ENCODE measurements at places on chromosomes 7 and 10.

DNA sequence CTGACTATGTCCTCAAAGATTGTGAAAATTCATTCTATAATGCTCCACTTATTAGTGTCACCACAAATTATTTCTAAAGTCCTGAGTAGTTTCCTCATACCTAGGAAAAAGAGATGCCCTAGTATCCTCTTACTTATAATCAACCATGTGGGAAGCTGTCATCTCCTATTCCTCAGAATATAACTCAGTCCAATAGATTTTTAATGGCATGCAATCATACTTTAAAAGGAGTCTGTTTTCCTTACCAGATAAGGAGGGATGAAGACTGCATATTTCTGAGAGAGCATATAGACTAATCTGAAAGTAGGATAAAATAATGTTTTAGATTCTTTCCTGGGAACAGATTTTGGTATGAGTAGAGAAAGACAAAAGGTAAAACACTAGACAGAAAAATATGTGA, 727.7 kb upstream of the GRM3 start:
- no peak for DNase-seq

DNA sequence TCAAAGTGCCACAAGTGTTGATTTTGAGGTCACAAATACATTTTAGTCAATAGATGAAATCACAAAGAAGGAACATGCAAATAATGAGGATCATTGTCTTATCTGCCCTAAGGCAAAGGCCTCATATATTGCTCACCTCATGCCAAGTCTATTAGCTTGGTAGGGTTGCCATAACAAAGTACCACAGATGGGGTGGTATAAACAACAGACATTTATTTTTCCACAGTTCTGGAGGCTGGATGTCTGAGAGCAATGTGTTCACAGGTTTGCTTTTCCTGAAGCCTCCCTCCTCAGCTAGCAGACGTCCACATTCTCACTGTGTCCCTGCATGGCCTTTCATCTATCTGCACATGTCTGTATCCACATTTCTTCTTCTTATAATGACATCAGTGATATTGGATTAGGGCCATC, 59.6 kb downstream of the RELN start:
- no peak for DNase-seq

DNA sequence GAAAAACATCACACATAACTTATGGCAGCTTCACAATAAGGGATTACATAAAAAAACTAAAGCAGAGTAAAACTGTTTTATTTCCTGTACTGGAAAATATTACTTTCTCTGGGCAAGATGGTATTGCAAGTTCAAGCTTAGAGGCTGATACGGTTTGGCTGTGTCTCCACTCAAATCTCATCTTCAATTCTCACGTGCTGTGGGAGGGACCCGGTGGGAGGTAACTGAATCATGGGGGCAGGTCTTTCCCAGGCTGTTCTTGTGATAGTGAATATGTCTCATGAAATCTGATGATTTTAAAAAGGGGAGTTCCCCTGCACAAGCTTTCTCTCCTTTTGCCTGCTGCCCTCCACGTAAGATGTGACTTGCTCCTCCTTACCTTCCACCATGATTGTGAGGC, 5.1 kb upstream of the LRRC27 start:
- no peak for DNase-seq

GRCh38 chr10:116538456-116538855, 7.3 kb upstream of the PNLIP start:
- DNase-seq, result no peak

DNA sequence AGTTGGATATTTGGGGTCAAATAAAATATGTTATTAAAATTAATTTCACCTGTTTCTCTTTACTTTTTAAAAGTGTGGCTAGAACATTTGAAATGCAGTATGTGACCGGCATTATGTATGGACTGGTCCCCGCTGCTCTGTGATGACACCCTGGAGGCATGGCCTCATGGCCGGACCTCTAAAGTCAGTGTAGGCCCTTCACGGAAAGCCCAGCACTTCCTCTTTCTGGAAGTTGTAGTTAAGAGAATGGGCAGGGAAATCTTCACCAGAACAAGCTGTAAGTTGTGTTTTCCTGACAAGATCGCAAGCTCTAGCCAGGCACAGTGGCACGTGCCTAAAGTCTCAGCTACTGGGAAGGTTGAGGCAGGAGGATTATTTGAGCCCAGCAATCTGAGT, 38.3 kb upstream of the SRGN start:
- DNase-seq, result peak; percentile 46

- DNase-seq, result no peak
Measured at GRCh38 chr7:153891990-153892389, 160.2 kb upstream of the DPP6 start.

GRCh38 chr10:88385601-88386203, 197.4 kb downstream of the RNLS start:
- DNase-seq, result peak; percentile 98

DNA sequence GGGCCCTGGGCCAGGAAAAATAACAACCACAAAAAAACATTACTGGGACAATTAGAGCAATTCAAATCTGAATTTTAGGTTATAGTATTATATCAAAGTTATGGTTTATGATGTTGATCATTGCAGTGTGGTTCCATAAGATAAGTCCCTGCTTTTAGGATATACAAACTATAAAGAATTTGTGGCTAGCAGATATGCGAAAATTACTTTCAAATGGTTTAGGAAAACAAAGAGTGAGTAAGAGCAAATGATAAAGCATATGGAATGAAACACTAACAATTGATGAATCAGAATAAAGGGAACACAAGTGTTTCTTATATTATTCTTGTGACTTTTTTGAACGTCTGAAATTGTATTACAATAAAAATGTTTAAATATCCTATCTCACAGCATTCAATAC, 64.4 kb upstream of the HECTD2 start:
- no peak for DNase-seq

DNA sequence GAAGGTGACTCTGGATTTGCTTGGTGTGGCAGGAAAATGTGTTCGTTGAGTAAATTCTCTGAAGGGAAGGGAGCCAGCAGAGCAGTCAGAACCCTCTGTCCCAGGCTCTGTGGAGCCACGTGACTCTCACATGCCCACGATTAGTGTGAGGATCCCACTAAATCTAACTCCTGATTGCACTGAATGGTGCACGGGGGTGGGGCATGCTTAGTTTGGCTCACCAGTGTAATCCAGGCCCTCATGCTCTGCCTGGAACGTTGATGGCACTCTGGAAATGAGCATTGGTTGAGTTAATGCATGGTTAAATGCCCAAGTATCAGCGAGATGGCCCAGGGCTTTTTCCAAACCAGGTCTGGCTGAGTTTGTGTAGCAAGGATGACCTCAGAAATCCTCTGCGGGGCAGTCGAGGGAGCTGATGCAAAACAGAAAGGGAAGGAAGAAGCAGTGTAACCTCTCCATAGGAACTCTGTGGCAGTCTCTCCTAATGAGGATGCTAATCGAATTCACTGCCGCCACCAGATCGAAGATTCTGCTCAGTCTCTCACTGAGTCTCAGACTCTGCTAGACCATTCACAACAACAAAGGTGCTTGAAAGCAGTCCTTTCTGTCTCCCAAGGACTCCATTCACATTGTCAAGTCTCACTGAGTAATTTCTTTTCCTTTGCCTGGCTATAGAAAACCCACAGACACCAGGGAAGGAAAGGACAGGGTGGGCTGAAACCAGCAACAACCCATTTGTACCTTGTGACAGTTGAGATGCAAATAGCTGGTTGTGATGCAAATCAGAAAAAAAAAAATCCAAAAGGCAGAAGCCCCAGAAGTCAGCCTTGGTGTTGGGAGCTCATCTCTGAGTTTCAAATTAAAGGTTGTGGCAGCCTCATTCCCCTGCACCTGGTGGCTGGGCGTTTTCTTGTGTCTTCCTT, 98.1 kb downstream of the C10orf105 start:
- no peak for DNase-seq

DNA sequence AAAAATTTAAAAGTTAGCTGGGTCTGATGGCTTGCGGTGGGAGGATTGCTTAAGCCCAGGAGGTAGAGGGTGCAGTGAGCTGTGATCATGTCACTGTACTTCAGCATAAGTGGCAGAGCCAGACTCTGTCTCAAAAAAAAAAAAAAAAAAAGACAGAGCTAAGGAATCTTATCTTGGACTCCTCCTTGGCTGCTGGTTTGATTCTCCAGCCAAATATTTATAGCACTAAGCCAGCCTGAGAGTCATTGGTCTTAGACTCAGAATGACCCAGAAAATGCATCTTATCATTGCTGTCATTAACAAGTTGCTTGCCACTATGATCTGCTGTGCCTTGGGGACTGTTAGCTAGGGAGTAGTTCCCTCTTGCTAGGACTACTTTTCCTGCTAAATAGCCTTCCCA, 164.7 kb downstream of the GNAT3 start:
- DNase-seq, result no peak

GRCh38 chr7:1096156-1097119, 8.5 kb downstream of the GPER1 start:
- no peak for DNase-seq

- DNase-seq, result peak; percentile 70
Measured at GRCh38 chr10:23742368-23742767, 303.5 kb downstream of the OTUD1 start.

DNA sequence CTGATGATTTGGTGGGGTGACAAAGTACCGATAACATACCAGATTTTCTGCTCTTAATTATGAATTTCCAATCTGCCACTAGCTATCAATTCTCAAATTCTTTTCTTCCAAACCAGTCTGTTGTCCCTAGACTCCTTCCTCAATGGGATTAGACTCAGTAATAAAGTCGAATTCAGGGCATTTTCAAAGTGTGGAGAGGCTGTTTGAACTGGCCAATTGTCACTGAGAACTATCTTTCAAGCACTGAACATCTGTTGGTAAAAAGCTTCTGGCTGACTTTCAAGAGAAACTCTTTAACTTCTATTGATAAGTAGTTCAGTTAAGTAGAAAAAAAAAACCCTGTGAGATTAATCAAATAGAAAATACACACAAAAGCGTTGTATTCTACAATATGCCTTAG, 108.9 kb downstream of the SAMD9 start:
- DNase-seq, result no peak

- no peak for DNase-seq
Measured at GRCh38 chr10:103767756-103768155, 87.6 kb downstream of the SH3PXD2A start.

DNA sequence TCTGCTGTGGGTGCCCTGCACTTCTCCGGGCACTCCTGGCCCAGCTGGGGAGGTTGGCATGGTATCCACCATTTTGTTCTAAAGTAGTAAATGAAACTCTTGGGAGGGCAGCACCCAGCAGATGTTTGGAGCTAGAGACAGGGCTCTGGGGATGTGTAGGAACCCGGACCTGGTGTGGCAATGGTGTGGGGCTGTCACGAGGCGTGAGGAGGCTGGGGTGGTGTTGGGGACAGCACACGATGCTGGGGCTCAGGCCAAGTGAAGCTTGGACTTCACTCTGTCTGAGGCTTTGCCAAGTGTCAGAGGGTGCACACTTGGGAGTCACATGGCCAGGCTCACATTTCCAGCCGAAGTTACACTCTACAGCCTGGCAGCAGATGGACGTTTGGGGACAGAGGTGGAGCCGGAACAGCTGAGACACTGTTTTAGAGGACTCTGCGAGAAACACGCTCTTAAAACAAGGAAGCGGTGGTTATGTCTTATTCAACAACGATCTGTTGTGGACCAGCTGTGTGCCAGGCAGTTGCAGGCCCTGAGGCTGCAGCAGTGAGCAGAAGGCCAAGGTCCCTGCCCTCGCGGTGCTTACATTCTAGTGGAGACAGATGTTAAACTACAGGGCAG, 118.2 kb downstream of the CUX1 start:
- no peak for DNase-seq

GRCh38 chr10:78605800-78606350, 462.9 kb upstream of the ZMIZ1 start:
- peak; percentile 34 for DNase-seq

- no peak for DNase-seq
Measured at GRCh38 chr7:152956006-152956405, 196.5 kb downstream of the ACTR3B start.

- DNase-seq, result no peak
Measured at GRCh38 chr7:80401708-80402107, 110.2 kb downstream of the GNAT3 start.

DNA sequence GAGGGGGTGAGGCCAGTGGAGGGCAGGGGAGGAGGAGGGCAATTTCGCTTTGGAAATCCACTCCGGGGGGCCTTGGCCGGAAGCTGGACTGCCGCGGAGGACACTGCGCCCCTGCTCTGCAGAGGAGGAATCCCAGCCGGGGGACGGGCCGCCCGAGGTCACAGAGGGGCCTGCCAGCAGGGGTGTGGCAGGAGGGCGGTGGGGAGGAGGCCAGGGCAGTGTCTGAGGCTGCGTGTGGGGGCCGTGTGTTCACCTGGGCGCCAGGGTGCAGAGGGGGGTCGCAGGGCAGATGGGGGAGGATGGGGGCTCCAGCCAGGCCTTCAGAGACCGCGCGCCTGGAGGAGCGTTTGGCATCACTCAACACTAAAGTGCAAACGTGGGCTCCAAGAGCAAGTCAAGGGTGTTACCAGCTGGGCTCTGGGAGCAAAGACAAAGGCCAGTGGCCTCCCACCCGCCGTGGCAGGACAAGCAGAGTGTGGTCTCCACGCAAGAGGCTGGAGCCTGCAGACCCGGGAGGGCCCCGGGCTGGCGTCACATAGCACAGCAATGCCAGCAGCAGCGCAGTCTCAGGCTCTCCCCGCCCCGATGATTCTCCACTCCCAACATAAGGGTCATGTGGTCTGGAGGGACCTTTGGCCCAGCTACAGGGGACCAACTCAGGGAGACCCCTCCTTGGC, 45.3 kb upstream of the DNAJB6 start:
- no peak for DNase-seq

DNA sequence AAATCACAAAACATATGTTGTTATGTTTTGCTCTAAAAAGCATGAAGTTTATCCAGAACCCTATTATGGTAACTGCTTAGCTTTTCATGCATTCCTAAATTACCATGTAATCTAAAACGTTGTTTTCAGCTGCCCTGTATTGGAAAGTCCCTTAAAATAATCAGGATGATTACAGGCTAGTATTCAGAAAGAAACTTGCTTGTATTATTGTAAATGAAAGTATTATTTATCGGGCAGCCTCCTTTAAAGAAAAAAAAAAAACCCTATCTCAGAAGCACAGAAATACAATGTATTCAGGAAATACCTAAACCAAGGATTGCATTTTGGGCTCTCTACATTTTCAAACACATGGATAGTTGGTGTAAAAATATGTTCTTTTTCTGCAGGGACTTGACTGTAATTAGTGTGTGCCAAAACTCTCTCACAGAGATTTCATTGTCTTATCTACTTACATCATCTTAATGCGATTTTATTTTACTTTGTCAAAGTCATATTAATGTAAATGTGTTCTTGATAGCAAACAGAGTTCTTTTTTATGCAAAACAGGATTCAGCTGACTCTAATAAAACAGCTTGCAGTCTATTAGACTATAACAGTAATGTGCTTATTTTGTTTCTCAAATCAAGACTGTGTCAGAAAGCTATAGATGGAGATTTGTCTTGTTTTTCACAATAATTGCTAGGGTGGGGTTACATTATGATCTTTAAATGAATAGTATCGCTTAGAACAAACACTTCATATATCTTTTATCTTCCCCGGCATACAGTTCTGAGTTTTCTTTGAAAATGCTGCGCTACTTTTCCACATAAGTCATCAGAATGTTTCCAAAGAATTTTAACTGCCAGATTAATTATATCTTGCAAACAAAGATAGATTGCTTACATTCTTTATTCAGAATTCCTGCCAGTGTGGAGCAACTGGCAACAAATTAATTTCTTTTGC, 65.3 kb upstream of the ARID5B start:
- DNase-seq, result no peak
